Colonic mucosa (tissue), 4 donors: ENCODE measurements at places on chromosomes 6 and 20. TPM values are rescaled to one million over a fixed set of nuclear protein-coding genes. Genes with fewer than 3 reads are reported as not detected.

The ULBP3 gene
- 1.8 TPM for total RNA-seq

The RNF39 gene
- 1.6 TPM for total RNA-seq

The ENPP5 gene
- 4.3 TPM for total RNA-seq

The JPH2 gene
- 1.3 TPM for total RNA-seq

The NFATC2 gene
- 5.8 TPM for total RNA-seq

The ADA gene
- 2.4 TPM for total RNA-seq

The EBF4 gene
- total RNA-seq, result 7.5 TPM

The SLC4A11 gene
- 2.6 TPM for total RNA-seq

The HEY2 gene
- total RNA-seq, result 0.37 TPM

The ADGB gene
- 0.57 TPM for total RNA-seq

The FAM217B gene
- 11.2 TPM for total RNA-seq

The DACT2 gene
- 2.0 TPM for total RNA-seq

The WFDC10B gene
- not detected for total RNA-seq

The FABP7 gene
- total RNA-seq, result not detected

The ELOVL2 gene
- total RNA-seq, result 0.05 TPM

The SLC26A8 gene
- total RNA-seq, result 0.27 TPM

The GCLC gene
- total RNA-seq, result 37.1 TPM

The MYO6 gene
- 80.9 TPM for total RNA-seq

The EXOC2 gene
- 18.3 TPM for total RNA-seq

The SCP2D1 gene
- total RNA-seq, result not detected

The ZFAND3 gene
- 42.0 TPM for total RNA-seq

The FILIP1 gene
- 0.57 TPM for total RNA-seq

The LHFPL5 gene
- total RNA-seq, result not detected

The USP49 gene
- 1.7 TPM for total RNA-seq

The SPATA25 gene
- total RNA-seq, result 1.5 TPM

The CALHM4 gene
- not detected for total RNA-seq

The BMP7 gene
- total RNA-seq, result 3.2 TPM

The UBE2C gene
- total RNA-seq, result 117 TPM

The TRIM15 gene
- 26.8 TPM for total RNA-seq

The ZKSCAN4 gene
- 5.2 TPM for total RNA-seq

The FHL5 gene
- 1.0 TPM for total RNA-seq

The PAX1 gene
- not detected for total RNA-seq

The PPP1R3G gene
- 5.5 TPM for total RNA-seq

The PPP1R16B gene
- total RNA-seq, result 2.0 TPM
